ENCODE measurements at places on chromosomes 5 and 9.

DNA sequence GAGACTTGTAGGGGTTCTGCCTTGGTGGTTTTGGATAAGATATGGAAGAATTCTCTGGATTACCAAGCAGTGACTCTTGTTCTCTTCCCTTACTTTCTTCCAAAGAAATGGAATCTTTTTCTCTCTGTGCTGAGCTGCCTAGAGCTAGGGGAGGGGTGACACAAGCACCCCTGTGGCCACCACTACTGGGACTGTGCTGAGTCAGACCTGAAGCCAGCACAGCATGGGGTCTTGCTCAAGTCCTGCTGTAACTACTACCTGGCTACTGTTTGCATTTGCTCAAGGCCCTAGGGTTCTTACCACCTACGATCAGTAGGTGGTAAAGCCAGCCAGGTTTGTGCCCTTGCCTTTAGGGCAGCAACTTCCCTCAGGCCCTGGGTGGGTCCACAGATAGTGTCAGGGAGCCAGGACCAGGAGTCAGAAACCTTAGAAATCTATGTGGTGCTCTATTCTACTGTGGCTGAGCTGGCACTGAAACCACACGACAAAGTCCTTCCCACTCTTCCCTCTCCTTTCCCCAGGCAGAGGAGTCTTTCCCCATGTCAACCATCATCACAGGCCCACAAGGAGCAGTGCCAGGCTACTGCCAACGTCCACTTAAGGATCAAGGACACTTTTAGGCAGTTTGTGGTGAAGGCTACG lies 53.8 kb downstream of the SREK1 start:
- DNase-seq: no peak

- DNase-seq: no peak
Observed at GRCh38 chr5:68151812-68152211, 63.7 kb upstream of the PIK3R1 start.

- DNase-seq: no peak
Observed at GRCh38 chr9:101427957-101428655, 7.5 kb downstream of the ALDOB start.

DNA sequence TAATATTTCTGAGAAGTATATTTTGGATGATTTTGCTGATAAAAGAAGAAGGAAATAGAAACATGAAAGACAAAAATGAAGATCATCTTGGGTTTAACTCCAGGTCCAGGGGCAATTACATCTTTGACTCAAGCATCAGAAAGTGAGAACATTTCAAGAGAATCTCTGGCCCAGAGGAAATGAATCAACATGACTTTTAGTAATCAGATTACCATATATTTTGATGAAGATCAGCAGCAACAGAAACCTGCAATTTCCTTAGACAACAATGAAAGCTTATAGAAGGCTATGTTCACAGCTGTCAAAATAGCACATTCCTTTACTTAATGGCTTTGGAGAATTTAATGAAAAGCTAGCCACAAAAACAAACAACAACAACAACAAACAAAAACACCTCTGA lies 638.1 kb downstream of the EFNA5 start:
- no peak for DNase-seq

- no peak for DNase-seq
Observed at GRCh38 chr9:86613943-86614342, 259.7 kb upstream of the TUT7 start.

- DNase-seq: no peak
Observed at GRCh38 chr5:15344954-15345353, 155.0 kb upstream of the FBXL7 start.

DNA sequence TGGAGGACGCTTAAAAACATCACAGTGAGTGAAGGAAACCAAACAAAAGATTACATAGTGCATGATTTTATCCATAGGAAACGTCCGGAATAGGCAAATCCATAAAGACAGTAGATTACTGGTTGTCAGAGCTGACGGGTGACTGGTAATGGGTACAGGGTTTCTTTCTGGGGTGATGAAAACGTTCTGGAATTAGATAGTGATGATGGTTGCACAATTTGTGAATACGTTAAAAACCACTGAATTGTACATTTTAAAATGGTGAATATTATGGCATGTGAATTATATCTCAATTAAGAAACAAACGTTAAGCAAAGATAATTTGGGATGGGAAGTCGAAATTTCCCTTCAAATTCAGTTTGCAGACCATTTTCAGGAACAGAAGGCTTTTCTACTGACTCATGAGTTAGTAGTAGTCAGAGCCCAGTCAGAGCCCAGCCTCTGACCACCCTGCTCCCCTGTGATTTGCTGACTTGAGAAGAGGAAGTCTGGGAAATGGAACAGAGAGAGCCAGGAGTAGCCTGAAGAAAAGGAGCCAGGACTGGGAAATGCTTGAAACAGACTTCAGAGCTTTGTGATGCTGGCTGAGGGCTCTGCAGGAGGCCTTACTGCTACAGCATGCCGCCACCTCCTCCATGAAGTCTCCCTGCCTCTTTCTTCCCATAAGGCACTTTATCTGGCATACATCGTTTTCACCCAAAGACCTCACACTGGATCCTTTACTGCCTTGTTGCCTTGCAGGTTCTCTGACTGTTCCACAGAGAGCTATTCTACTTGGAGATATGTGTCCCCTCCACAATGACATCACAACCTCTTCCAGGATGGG lies 46.4 kb upstream of the CTNNA1 start:
- no peak for DNase-seq

- DNase-seq: no peak
Observed at GRCh38 chr9:4287886-4288588, 11.8 kb downstream of the GLIS3 start.

GRCh38 chr5:138282920-138283742 lies 8.7 kb upstream of the GFRA3 start:
- peak; percentile 64 for DNase-seq

DNA sequence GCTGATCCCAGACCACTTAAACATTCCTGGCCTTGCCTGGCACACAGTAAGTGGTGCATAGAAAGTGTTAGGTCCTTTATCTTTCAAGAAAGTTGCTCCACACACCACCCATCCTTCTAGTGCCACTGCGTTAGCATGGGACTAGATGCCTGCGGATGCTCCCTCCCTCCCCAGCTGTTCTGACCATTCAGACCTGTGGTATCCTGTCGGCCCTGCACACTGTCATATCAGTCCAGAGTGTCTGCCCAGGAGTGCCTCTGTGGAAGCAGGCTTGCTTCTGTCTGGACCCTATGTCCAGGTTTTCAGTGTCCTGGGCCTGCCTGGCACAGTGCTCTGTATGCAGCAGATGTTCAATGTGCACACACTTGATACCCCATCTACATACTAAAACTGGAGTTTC lies 38.3 kb upstream of the SMU1 start:
- no peak for DNase-seq

DNA sequence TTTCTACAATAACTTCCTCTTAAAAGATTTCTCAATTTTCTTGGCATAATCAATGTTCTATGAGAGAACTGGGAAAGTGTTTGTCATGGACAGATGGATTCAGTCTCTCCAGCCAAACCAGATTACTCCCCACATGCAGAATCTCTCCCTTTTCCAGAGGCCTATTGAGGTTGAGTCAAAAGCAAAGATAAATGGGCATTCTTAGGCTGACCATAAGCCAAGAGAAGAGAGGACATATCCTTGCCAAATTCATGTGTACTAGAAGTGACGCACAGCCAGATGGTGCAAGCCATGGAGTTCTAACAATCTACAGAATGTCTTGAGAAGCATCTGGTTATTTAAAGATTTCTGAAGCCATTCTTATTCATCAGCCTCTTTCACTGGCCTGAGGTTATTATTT lies 2115.0 kb downstream of the MAT2B start:
- DNase-seq: no peak

GRCh38 chr5:89758146-89758545 lies 651.4 kb downstream of the CETN3 start:
- no peak for DNase-seq

DNA sequence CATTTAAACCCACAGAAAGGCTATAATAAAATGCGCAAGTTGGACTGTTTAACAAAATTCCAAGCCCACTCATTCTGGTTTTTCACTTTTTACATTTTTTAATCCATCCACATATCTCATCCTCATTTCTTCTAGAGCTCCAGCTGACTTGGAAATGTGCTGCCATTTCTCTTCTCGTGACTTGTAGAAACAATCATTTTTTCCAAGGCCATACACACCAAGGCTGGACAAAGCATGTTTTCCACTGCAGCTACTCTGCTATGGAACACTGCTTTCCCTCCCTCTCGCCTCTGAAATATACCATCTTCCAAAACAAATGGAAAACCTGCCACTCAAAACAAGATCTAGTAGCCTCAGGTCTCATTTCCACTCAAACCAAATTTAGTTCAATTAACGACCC lies 141.1 kb downstream of the ESM1 start:
- DNase-seq: no peak

Data from HTR-8/SVneo (cell line).